A673 (cell line): ENCODE measurements at places on chromosomes 6 and 20. TPM values are rescaled to one million over a fixed set of nuclear protein-coding genes. Genes with fewer than 3 reads are reported as not detected.

DNA sequence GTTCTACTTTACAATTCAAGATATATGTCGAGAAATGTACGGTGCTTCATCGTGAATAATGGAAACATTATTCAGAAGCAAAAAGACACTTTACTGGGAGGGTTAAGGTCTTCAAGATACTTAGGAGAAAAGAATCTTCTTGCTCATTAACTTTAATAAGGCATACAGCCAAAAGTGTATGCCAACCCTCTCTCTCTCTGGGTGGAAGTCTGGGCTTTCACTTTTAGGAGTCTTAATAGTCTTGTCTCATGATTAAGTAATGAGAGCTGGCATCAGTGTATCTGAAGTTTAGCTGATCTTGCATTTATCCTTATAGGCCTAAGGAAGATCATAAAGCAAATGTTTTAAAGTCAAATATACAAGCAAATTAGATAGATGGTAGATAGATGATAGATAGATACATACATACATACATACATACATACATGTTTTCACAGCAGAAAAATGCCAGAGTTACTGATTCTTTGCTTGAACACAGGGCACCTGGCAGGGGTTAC is 21.5 kb downstream of the OLIG3 start:
- no peaks in the 10 kb centered on the region for H3K36me3 ChIP-seq
- H3K4me1 ChIP-seq, result no peaks in the 10 kb centered on the region
- no peak overlapping the region for H3K27ac ChIP-seq
- H3K4me3 ChIP-seq, result no peak overlapping the region
- H3K27me3 ChIP-seq, result peaks cover 13% of the 10 kb centered on the region
- no peak for DNase-seq

GRCh38 chr6:138145402-138145801 is 16.3 kb upstream of the ARFGEF3 start:
- no peaks in the 10 kb centered on the region for H3K36me3 ChIP-seq
- no peaks in the 10 kb centered on the region for H3K4me1 ChIP-seq
- no peak overlapping the region for H3K27ac ChIP-seq
- H3K27me3 ChIP-seq, result peaks cover 14% of the 10 kb centered on the region
- no peak overlapping the region for H3K4me3 ChIP-seq
- DNase-seq, result no peak

The CDH4 gene
- 6.1 and 8.3 TPM in 2 replicates for total RNA-seq

GRCh38 chr6:26318459-26319404 is 46.3 kb upstream of the BTN3A2 start:
- H3K4me1 ChIP-seq, result no peaks in the 10 kb centered on the region
- no peaks in the 10 kb centered on the region for H3K36me3 ChIP-seq
- H3K27ac ChIP-seq, result no peak overlapping the region
- H3K27me3 ChIP-seq, result no peaks in the 10 kb centered on the region
- H3K4me3 ChIP-seq, result no peak overlapping the region

DNA sequence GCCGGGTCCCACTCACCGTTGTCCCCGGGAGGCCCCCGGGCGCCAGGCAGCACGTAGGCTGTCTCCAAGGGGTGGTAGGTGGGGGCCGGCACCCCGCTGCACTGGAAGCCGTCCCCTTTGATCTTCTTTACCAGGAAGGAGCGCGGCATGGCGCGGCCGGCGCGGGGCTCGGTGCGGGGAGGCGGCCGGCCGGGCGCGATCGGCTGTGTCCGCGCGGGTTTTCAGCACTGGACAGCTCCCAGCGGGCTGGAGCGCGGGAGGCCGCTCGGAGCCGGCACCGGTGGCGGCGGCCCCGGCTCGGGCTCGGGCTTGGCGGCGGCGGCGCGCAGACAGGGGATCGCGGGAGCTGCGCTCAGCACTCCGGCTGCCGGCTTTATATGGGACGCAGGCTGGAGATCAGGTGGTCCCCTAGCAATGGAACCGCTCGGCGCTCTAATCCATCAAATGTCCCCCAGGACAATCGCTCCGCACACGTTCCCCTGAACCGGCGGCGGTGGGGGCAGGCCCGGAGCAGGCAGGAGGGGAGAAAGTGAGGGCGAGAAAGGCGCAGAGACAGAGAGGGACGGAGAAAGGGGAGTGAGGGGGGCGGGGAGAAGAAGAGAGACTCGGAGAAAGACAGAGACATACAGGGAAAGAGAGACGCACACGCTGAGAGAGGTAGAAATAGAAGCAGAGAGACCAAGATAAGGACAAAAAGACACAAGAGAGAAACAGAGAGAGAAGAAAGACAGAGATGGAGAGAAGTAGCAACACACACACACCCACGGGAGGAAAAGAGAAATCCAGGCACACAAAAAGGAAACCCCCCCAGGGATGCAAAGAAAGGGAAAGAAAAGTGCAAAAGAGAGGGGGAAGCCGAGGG is at the start of gene SCRT2:
SCRT2 (minus strand) TSS at position 350 of the 862 bp plus-strand sequence; CDS start at position 149, 201 bp downstream.
- H3K36me3 ChIP-seq, result no peaks in the 10 kb centered on the region
- no peak within 1 kb of the TSS for H3K27ac ChIP-seq
- DNase-seq, result peak; percentile 73
- H3K27me3 ChIP-seq, result peaks cover 57% of the 10 kb centered on the region

DNA sequence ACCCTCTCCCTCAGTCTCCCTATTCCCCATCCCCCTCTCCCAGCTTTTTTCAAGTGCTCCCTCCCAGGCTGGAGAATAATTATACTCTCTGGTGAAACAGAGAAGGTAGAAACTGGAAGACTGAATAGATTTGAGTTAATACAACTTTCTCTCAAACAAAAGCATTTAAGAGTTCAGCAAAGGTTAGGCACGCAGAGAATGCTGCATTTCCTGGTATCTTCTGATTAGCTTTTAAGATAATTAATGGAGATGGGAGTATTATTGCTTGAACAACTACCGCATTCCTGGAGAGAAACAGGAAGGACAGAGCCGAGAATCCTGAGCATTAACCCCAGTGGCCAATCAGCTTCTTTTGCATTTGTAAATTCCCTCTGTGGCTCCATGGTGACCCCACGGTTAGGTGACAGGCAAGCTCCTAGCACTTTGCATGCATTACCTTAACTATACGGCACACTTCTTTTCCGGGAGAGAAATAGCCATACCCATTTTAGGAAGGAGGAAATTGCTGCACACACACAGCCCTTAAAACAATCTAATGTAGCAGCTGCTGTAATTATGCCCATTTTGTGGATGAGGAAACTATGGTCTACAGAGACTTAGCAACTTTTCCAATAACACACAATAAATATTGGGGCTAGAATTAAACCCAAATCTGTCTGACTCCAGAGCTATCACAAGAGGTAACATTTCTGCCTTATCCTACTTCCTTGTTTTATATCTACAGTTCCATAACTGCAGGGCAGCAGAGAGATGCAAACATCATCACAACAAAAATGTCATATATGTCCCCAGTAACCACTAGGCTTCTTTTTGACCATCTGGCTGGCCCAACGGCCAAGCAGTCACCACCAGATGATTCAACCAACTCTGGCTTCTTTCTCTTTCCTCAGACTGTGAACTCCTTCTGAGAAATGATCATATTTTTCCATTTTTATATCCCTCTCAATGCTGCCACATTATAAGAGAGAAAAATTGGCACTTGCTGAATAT is 169.9 kb downstream of the CD24 start:
- H3K36me3 ChIP-seq, result no peaks in the 10 kb centered on the region
- no peaks in the 10 kb centered on the region for H3K4me1 ChIP-seq
- no peak overlapping the region for H3K27ac ChIP-seq
- no peak overlapping the region for H3K4me3 ChIP-seq
- peak; percentile 26 for DNase-seq
- no peaks in the 10 kb centered on the region for H3K27me3 ChIP-seq

The TEAD3 gene
- 10.3 and 17.0 TPM in 2 replicates for total RNA-seq

The FITM2 gene
- 5.7 TPM in 2 replicates for total RNA-seq

The PAQR8 gene
- total RNA-seq, result 1.5 and 3.8 TPM in 2 replicates

DNA sequence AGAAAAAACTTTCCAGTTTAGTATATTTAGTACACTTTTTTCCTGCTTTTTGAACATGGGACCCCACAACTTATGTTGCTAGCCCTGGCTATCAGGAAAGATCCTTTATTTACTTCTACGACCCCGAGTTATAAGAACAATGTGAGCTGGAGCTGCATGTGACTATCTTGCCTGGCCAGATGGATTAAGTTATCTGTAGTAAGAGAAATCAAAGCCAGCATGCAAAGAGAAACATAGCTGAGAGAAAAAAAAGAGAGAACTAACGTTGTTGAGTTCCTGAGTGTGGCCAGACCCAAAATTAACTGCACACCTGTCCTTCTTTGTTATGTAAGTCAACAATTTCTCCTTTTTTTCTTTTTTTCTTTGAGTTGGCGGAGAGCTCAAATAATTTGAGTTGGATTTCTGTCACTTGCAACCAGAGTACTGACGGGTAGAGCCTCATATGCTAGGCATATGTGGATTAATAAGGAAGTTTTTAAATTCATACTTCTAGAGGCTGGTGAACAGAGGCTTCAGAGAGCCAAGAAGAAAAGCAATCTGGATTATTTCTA is 219.5 kb downstream of the HACE1 start:
- no peaks in the 10 kb centered on the region for H3K27me3 ChIP-seq
- no peak overlapping the region for H3K4me3 ChIP-seq

The BPIFA1 gene
- total RNA-seq, result not detected in 2 replicates

DNA sequence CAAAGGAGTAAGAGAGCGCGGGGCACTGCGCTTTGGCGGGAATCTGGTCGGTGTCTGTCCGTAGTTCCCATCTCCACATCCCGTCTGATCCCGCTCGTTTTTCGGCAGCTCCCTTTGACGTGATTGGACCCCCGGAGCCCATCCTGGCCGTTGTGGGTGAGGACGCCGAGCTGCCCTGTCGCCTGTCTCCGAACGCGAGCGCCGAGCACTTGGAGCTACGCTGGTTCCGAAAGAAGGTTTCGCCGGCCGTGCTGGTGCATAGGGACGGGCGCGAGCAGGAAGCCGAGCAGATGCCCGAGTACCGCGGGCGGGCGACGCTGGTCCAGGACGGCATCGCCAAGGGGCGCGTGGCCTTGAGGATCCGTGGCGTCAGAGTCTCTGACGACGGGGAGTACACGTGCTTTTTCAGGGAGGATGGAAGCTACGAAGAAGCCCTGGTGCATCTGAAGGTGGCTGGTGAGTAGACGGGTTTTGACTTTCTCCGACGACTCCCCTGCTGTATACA is 1.4 kb downstream of the BTN1A1 start:
- H3K4me3 ChIP-seq, result no peak overlapping the region
- no peaks in the 10 kb centered on the region for H3K27me3 ChIP-seq
- DNase-seq, result no peak
- H3K36me3 ChIP-seq, result no peaks in the 10 kb centered on the region

The CARMIL1 gene
- 7.2 and 7.9 TPM in 2 replicates for total RNA-seq

DNA sequence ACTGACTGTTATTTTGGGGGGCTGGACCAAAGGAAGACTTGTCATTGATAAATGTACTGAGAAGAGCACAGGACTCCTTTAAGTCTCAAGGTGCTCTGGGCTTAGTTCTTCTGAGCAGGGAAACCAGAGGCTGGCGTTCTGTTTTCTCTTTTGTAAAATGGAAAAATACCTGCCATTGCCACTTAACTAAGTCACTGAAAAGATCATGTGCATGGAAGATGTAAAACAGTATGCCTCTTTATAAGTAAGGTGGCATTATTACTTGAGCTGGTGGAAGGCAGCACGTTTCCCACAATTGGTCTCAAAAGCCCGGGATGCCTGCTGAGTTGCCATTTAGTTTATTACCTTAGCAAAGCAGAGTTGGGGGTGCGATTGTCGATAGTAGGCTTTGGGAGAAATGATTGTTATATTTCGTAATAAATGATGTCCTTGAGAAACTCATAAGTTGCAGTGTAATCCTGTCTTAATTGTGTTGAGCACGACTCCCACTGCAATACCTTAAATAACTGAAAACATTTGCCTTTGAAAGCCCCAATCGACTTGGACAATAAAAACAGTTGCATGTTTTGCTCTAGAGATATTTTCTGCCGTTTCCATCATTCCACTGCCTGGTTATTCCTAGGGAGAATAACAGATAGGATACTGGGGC is 3.6 kb downstream of the JARID2 start:
- peak overlapping the region; percentile 71 for H3K4me3 ChIP-seq
- H3K27ac ChIP-seq, result peak overlapping the region; percentile 59
- no peak for DNase-seq
- no peaks in the 10 kb centered on the region for H3K36me3 ChIP-seq
- H3K27me3 ChIP-seq, result no peaks in the 10 kb centered on the region

DNA sequence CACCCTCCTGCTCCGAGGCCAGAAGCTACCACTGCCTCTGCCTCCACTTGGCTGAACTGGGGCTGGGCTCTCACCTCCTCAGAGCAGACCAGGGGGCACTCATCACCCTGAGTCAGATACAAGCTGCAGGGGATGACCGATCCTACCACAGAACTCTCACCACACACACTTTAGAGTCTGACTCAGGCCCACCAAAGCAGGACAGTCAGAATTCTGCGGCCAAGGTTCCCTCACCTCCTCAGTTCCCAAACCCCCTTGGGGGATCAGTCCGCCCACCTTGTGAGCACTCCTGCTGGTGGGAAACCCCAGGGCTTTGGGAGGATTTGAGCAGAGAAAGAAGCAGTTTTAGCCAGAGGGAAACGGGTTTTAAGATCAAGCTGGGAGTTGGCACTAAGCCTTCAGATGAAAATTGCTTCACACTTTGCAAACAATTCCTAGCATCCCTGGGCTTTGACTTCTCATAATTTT is 587.8 kb upstream of the JAG1 start:
- H3K4me3 ChIP-seq, result no peak overlapping the region
- no peaks in the 10 kb centered on the region for H3K4me1 ChIP-seq
- H3K27me3 ChIP-seq, result no peaks in the 10 kb centered on the region
- DNase-seq, result peak; percentile 24
- H3K27ac ChIP-seq, result no peak overlapping the region

DNA sequence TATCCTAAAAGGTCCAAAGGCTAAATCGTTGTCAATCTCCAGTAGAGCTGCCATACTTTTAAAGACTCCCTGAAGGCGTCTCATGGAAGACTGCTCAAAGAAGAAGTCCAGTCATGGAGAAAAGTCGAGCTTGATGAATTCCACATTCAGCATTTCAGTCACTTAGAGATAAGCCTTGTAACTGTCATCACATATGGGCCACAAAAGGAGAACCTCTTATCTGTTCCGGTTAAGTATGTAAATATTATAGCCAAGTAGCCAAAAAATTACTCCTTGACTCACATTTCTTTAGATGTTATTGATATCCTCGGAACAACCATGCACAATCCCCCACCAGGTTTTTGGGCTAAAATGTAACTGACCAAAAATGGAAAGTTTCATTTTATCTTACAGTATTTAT is 9.8 kb upstream of the CNKSR3 start:
- DNase-seq, result no peak
- H3K4me3 ChIP-seq, result no peak overlapping the region
- H3K27ac ChIP-seq, result no peak overlapping the region
- H3K4me1 ChIP-seq, result peaks cover 6% of the 10 kb centered on the region
- no peaks in the 10 kb centered on the region for H3K27me3 ChIP-seq

GRCh38 chr6:11043378-11043960 is 636 bp downstream of the ELOVL2 start:
- peaks cover 2% of the 10 kb centered on the region for H3K27me3 ChIP-seq
- H3K36me3 ChIP-seq, result no peaks in the 10 kb centered on the region
- peak overlapping the region; percentile 82 for H3K4me3 ChIP-seq
- no peak for DNase-seq
- H3K4me1 ChIP-seq, result peaks cover 9% of the 10 kb centered on the region
